Esophagus squamous epithelium (tissue), 5 donors: ENCODE measurements at places on chromosomes 4 and X. TPM values are rescaled to one million over a fixed set of nuclear protein-coding genes. Genes with fewer than 3 reads are reported as not detected.

DNA sequence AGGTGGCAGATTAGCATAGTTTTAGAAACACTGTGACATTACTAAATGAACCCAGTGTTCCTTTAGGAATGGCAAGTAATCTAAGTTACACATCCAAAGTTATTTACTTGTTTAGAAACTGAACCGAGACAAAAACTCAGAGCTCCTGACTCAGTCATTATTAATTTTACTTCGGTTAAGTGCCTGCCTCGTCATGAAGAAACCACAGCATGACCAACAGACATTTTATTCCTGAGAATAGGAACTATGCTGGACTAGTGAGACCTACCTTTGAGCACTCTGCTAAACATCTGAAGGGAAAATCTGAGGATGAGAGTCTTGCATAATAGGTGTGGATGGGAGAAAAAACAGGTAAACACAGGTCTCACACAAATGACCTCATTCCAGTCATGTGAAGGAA lies 2.5 kb downstream of the BEX1 start:
- H3K4me3 ChIP-seq = no peak overlapping the region
- no peaks in the 10 kb centered on the region for H3K27me3 ChIP-seq
- H3K4me1 ChIP-seq = peaks cover 8% of the 10 kb centered on the region

DNA sequence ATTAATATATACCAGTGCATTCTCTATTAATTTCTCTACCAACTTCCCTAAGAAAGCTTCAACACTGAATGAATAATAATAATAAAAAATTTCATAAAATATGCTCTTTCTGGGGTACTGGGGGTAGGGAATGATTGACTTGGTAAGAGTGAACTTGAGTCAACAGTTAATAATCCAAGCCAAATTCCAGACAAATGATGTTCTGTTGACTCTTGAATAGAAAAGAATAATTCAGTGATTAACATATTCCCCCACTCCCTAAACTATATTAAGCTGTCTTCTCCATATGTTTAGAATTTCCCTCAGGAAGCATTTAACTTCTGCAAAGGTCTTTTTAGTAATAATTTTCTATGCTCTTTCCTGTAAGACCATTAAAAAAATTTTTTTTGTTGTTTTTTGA lies 12.3 kb downstream of the PGRMC2 start:
- no peaks in the 10 kb centered on the region for H3K27me3 ChIP-seq
- no peaks in the 10 kb centered on the region for H3K4me1 ChIP-seq
- no peak for DNase-seq
- H3K27ac ChIP-seq = no peak overlapping the region

DNA sequence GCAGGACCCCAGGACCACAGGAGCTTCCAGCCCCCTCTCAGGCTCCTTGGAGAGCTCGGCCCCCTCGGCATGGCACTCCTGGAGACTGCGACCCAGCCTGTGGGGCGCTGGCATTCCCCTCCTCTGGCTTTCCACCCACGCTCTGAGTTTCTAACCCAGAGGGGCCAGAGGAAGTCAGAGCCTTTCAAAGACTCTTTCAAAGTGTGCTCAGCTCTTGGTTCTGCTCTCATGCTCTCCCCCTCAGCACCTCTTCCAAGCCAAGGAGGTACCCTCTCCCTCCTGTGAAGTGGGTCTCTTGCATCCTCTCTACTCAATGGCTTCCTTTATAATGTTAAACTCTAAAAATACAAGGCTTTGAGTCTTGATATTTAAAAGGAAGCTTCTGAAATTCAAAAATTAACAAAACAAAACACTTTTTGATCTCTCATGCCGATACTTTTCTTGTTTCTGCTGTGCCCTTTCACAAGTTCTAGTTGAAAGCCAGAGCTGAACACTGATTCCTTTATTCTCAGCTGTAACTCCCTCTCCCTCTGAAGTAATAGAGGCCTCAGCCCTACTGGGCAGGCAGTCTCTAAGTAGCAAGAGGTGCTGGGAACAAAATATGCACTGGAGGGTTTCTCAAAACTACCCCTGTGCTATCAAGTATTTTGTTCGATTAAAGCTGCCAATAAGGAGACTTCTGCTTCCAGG lies 82.8 kb downstream of the NAT8L start:
- no peak for DNase-seq
- H3K4me1 ChIP-seq = no peaks in the 10 kb centered on the region
- no peaks in the 10 kb centered on the region for H3K27me3 ChIP-seq

DNA sequence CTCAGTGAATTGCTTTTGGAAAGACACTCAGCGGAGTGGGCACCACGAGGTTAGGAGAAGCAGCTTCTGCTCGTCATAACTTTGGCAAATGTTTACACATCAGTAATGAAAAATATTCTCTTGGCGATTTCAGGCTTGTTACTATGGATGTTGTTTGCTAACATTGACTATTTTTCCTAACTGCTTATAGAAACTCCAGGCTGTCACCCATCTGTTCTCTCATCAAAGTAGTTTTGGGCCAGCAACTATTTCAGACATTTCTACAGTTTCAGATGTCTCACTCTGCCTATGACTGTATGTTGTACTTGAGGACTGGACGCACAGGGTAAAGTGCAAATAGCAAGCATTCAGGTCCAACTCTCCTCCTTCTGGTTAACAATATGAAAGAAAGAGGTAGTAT lies 346.7 kb downstream of the TRIML1 start:
- no peaks in the 10 kb centered on the region for H3K36me3 ChIP-seq
- H3K4me3 ChIP-seq = no peak overlapping the region
- H3K27me3 ChIP-seq = no peaks in the 10 kb centered on the region
- no peaks in the 10 kb centered on the region for H3K4me1 ChIP-seq
- no peak for DNase-seq

DNA sequence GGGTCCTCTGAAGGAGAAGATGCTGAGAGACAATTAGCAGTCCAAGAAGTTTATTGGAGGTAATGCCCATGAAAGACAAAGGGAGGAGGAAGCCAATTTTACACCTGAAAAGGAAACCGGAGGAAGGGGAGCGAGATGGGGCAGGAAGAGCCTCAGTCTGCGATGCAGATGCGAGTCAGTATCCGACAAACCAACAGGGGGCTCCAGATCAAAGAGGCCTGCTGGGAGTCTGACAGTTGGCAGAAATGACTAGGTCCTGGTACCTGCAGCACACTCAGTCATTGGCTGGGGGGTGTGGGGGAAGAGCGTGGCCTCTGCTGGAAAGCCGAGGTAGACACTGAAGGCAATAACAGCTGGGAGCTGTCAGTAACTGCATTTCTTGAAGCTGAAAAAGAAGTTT lies 231.1 kb upstream of the CENPE start:
- no peak overlapping the region for H3K4me3 ChIP-seq
- no peaks in the 10 kb centered on the region for H3K36me3 ChIP-seq
- no peaks in the 10 kb centered on the region for H3K27me3 ChIP-seq
- H3K27ac ChIP-seq = no peak overlapping the region

Gene AFP
- not detected for total RNA-seq

Gene ZXDA
- total RNA-seq = 6.1 TPM
